ENCODE measurements at places on chromosomes 11 and 22.

- no peak for DNase-seq
Observed at GRCh38 chr22:45402466-45402985, 10.9 kb downstream of the SMC1B start.

DNA sequence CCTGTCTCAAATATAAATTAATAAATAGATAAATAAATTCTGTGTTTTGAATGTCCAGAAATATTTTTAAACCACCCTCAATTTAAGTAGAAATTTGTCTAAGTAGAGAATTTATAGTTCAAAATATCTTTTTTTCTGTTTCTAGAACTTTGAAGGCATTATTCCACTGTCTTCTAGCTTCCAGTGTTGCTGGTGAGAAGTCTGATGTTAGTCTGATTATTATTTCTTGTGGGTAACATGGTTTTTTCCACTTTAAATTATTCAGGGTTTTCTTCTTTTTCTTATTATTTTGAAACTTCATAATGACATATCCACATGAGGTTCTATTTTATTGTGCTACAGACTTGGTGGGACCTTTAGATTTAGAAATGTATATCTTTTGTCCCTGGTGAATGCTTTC is 46.4 kb upstream of the HEPHL1 start:
- DNase-seq = no peak

GRCh38 chr11:134949121-134950090 is 537.4 kb upstream of the B3GAT1 start:
- no peak for DNase-seq

DNA sequence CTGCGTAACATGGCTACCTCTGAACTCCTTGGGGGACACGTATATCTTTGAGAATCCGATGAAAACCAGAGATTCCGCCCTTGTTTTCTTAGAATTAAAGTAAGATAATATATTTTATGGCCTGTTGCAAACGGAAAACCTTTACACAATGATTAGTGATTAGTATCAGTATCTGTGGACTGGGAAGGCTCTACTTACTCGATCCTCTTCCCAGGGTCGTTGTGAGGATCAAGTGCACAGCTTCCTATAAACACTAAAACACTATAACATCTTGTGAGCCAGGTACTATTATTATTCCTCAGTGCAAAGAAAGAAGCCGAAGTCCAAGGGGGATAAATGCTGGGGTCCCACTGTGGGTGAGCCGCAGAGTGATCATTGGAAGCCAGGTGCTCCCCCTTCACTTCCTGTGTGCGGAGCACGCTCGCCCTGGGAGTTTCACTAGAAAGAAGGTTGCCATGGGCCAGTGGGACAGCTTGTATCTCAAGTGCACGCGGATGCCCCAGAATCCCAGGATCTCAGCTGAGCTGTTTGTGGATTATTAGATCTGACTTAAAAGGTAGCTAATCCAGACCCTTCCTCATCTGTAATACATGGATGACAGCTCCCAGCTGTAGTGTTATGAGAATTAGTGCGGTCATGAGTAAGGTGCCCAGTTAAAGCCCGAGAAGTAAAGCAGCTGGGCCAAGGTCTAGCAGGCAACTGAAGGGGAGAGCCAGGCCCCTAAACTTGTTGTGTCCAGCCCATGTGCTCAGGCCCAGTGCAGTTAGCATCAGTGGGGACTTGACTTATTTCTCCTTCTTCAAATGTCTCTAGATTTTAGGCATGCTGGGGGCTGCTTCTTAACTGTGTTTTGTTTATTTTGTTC is 839 bp downstream of the CBY1 start:
- no peak for DNase-seq

GRCh38 chr11:116488836-116489389 is 283.9 kb downstream of the BUD13 start:
- no peak for DNase-seq

GRCh38 chr22:44974454-44974853 is 35.4 kb downstream of the PHF21B start:
- peak; percentile 75 for DNase-seq

DNA sequence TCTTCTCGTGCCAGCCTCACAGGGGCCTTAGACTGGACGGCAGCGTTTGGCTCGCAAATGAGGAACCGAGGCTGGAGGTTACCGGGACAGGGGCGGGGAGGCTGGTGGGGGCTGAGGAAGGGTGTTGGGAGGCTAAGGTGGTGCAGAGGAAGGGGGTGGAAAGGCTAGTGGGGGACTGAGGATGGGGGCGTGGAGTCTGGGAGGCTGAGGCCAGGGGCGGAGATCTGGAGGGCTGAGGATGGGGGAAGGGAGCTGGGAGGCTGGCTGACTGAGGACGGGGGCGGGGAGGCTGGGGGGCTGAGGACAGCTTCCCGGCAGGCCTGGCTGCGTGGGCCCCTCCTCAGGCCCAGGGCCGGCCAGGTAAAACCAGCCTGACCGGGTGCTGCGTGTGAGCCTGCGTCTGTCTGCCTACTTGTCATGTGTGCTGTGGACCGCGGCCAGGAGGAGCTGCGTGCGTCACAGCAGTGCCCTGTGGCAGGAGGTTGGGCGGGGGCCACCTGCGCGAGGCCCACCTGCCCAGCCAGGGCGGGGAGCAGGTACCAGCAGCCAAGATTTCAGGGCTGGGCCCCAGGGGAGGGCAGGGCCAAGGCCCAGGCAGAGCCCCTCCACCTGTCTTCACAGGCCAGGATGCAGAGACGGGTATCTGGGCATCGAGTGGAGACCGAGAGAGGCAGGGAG is 9.4 kb upstream of the PIM3 start:
- peak; percentile 21 for DNase-seq

DNA sequence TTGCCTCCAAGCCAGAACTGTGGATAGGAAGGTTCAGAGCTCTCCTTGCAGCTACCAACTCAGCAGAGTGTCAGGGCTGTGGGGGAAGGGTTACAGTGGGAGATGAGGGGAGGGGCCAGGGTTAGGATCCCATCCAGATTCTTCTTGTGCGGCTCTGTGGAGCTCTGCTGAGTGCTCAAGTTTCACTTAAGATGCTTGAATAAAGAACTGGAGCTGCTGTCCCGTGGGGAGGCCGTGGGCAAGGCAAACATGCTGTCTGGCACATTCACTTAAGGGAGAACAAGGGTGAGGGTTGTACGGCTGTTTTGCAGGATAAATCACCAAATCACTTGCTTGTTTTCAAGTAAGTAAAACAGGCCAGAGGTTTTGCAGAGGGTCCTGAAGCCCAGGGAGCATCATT is 197.1 kb downstream of the FAM76B start:
- DNase-seq = no peak

GRCh38 chr11:33475993-33476392 is 218.8 kb downstream of the HIPK3 start:
- peak; percentile 66 for DNase-seq

DNA sequence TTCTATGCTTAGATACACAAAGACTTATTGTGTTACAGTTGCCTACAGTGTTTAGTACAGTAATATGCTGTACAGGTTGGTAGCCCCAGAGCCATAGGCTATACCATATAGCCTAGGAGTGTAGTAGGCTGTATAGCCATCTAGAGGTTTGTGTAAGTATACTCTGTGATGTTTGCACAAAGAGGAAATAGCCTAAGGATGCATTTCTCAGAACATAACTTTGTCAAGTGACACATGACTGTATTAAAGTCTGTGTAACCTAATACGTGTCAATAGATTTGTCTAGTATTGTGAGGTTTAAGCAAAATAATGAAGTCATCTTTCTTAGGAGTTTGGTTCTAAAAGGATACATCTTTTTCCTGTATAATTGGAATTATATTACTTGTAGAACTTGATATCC is 5.5 kb downstream of the ZC3H12C start:
- DNase-seq = no peak

DNA sequence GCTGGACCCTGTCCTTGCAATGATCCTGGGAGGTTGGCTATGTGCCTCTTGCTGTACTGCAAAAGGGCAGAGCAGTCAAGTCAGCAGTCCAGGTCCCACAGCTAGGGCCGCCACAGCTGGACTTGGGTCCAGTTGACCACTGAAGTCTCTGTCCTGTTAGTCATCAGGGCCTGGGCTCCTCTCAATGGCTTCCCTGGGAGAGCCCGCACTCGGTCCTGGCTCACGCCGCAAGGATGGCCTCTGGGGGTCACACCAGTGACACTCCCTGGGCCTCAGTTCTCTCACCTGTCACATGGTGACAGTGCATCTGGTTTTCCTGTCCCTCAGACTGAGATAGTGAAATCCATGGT is 85.1 kb downstream of the NECTIN1 start:
- no peak for DNase-seq

GRCh38 chr11:93727985-93728791 is 13.1 kb downstream of the TAF1D start:
- DNase-seq = no peak

DNA sequence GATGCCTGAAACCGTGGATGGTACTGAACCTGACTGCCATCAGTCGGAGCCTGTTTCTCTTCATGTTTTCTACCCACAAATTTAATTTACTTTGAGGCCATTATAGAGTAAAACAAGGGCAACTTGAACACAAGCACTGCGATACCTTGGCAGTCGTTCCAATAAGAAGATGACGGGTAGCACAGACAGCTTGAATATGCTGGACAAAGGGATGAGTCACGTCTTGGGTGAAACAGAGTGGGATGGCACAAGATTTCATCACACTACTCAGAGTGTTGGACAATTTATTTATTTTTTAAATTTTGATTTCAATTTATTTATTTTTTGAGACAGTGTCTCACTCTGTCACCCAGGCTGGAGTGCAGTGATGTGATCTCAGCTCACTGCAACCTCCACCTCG is 5.7 kb downstream of the DIXDC1 start:
- no peak for DNase-seq

DNA sequence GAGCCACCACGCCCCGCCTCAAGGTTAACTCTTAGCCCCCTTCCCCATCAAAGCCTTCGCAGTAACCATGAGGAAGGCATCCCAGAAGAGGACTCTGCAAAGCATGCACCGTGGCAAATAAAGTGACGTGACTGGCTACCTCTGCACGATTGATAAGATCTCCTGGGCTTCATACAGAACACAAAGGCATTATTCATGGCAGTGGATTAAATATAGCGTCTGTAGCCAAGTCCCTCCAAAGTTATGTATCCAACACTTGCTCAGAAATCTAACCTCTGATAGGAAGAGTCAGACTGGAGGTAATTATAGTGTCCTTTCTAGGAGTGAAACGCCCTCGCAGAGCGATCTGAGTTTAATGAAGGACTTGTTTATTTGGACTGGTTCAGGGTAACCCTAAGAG is 22.4 kb downstream of the CPT1A start:
- DNase-seq = no peak

GRCh38 chr22:49235463-49236300 is 592.0 kb downstream of the BRD1 start:
- peak; percentile 85 for DNase-seq

- peak; percentile 91 for DNase-seq
Observed at GRCh38 chr11:62337303-62338181, at the start of gene ASRGL1. Gene ASRGL1, plus strand, starts transcription at chr11:62337448. Its CDS starts 530 bp downstream, at chr11:62337978.

DNA sequence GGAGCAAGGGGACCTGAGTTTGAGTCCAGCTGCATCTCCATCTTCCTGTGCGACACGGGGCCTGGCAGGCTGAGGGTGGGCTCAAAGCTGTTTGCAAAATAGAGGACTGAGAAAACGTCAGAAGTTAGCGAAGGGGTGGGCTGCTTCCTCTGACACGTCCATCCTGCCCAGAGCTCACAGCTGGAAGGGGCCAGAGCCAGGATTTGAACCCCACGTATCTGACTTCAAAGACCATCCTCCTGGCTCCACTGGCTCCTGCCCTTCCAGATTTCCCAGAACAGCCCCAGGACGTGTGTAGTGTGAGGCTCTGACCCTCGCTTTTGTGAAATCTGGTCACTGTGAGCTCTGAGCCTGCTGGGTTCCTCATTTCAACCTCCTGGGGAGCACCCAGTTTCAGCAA is 56.3 kb downstream of the CD82 start:
- DNase-seq = no peak

GRCh38 chr11:75635066-75635862 is 33.6 kb downstream of the MAP6 start:
- no peak for DNase-seq

GRCh38 chr22:30205281-30206115 is 41.1 kb downstream of the LIF start:
- DNase-seq = no peak

DNA sequence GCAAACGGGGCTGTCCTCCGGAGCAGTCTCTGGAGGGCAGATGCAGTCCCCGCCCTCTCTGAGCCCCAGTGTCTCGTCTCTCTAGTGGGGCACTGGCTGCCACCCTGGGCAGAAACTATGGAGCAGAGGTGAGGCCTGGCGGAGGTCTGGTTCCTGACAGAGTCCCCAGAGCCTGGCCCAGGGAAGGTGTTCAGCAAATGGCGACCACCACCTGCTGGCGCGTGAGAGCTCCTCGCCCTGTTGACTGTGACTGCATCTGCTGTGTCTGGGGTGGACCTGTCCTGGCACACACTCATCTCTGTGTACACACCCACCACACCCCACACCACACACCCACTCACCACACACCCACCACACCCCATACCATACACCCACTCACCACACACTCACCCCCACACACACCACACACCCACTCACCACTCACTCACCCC is 18.3 kb upstream of the TTLL12 start:
- no peak for DNase-seq

DNA sequence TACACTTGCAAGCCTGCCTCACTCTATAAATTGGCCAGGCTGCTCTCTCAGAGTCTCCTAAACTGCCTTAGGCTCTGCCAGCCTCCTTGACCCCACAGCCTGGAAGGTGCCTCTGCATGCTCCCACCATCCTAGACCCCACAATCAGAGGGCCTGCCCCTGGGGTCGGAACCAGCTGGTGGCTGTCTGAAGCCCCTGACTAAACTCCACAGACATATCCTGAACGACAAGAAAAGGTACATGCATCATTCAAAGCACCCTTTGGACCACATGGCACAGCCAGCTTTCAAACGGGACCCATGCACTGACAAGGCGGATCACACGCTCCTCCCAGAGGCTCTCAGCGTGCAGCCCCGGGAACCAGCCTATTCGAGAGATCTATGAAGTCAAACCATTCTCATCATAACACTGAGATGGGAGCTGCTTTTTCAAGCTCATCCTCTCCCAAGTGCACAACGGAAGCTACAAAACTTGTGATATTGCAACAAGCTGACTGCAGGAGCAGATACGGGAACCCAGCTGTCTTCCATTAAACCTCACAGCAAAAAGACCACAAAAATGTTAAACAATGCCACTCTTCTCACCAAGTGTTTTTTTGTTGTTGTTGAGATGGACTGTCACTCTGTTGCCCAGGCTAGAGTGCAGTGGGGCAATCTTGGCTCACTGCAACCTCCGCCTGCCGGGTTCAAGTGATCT is 8.1 kb downstream of the SHANK2 start:
- no peak for DNase-seq

- no peak for DNase-seq
Observed at GRCh38 chr11:111114091-111114490, 131.4 kb upstream of the POU2AF2 start.

Data from NCI-H345 (cell line).